ENCODE measurements at places on chromosomes 4 and X.

DNA sequence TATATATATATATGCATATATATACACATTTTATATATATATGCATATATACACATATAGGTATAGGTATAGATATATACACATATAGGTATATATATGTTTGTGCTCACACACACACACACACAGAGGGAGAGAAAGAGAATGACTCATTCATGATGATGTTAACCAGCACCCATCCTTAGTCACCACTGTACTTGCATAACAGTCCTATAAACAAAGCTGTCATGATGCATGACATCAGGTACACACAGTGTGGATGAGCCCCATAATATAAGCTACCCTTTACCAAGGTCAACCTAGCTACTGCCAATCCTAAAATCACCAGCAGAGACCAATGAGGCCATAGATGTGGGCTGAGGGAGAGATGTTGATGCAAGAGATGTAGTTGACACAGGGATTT is 1408.0 kb downstream of the RAPGEF2 start:
- no peak for DNase-seq

DNA sequence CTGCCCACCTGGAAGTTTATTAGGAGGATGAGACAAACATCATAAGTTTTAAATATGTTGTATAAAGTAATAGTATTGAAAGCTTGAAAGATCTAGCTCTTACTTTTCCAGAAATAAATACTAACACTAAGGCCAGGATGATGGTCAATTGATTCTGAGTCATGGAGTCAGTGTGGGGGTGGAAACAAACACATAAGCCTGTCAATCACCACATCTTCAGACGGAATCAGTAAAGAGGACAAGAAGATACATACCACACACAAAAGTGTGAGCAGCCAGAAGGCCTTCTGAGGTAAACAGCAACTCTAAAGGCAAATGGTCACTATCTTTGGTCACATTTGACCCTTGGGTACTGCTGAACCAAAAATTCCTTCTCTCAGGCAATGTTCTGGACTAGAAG is 365.0 kb upstream of the RASGEF1B start:
- DNase-seq = no peak

DNA sequence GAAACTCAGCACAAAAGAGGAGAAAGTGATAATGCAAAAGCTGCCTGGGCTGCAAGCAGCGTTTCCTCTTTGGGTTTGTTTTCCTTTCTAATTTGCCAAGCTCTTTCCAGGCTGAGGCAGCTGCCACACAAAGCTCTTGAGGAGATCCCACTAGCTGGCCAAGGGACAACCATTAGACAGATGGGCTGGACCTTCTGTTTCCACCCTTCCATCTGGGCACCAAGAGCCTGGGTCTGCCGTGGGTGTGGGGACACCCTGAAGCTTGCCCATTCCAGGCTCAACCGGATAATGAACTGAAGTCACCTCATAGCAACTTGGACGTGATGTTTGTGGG is 194.6 kb upstream of the C1QTNF7 start:
- no peak for DNase-seq

DNA sequence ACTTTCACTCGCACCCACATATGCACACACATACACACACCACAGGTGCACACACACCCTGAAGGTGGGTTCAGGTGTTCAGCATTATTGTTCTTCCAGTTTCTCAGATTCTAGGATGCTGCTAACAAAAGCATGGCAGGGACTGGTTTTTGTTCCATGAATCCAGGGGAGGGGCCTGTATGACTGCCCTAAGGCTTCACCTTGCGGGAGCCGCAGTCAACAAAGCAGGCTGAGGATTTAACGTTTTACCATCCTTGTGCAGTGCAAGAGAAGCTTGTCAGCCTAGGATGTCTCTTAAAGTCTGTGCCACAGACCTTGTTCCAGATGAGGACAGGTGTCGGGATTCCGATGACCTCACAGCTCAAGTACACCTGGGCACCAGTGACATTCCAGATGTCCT is 61.8 kb downstream of the POLR2B start:
- no peak for DNase-seq

GRCh38 chr4:7828793-7829301 is 110.8 kb downstream of the AFAP1 start:
- DNase-seq = no peak

GRCh38 chr4:183758061-183758757 is 99.1 kb downstream of the TRAPPC11 start:
- no peak for DNase-seq

- no peak for DNase-seq
These were observed 430.9 kb downstream of the MAPK10 start for GRCh38 chr4:85928775-85929591.

DNA sequence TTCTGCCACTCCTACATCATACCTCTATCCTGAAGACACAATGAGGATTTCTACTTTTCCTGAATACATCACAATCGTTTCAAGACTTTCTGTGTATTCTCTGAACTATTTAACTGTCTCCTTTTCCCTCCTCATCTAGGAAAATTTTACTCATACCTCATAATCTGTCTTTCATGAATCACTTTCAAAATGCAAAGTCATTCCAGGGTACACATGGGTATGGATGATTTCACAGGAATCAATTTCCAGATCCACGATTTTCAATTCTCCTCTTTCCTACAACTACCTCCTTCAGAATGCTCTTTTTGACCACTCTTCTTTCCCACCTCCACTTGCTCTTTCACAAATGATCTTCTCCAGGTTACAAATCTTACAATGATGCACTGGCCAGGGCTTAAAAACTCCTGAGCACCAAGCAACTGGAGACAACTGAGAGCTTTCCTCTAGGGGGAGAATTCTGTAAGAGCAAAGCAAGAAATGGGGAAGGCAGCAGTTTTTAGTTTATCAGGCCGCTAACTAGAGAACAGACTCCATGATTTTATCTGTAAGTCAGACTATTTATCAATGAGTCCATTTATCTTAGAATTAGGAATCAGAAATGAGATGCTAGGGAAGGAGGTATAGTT is 116.4 kb downstream of the PPP3CA start:
- no peak for DNase-seq

- no peak for DNase-seq
These were observed 45.0 kb upstream of the USP46 start for GRCh38 chr4:52704133-52704532.

GRCh38 chrX:66900886-66901285 is 262.0 kb upstream of the EDA2R start:
- DNase-seq = no peak

- DNase-seq = no peak
These were observed 55.5 kb downstream of the CEP135 start for GRCh38 chr4:56004235-56004634.

DNA sequence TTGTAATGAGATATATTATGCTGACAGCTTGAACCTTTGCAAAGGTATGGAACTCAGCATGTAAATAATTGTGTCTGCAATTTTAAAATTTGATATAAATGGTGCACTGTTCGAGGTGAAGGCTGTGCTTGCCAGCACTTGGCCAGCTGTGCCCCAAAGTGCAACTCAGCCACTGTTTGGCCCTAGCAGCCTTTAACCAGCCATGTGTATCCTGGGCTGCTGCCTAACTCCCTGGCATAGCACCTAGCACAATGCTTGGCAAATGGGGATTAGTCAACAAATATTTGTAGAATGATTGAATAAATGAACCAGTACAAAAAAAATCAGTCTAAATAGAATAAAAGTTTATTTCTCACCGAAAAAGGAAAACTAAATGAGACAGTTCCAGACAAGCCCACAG is 83.8 kb upstream of the ZIC3 start:
- no peak for DNase-seq

- DNase-seq = no peak
These were observed 112.4 kb downstream of the RNF150 start for GRCh38 chr4:141020801-141021261.

GRCh38 chr4:151031831-151032605 is 16.9 kb upstream of the LRBA start:
- DNase-seq = no peak

- DNase-seq = no peak
These were observed 163.3 kb downstream of the MID1 start for GRCh38 chrX:10457092-10457491.

DNA sequence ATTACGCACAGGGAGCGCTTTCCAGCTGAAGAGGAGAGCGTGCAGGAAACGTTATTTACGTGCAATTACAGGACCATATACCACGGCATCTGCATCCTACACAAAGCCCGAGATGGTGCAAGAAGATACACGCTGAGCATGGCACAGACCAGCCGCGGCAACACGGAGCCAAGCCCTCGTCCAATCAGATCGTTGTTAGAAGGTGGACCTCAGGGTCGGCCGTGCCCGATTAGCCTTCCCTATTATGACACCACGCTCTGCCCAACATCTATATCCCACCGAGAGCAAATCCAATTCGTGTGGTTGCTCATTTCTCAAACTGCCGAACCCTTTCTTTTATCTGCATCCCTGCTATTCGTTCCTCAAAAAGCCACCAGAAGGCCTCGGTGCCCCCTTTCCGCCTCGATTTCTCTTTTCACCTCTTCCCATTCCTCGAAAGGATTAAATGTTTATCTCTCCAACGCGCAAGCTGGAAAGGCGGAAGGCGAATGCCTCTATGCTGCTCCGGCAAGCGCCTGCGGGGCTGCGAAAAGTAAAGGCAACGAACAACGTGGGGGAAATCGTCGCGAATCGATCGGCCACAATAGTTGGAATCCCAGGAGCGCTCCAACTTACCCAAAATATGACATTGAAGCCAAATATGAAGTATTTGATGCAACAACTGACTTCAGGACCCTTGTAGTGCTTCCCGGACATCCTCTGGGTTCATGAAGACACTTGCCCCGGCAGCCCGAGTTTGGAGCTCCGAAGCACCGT is 702 bp downstream of the TSPAN5 start:
- no peak for DNase-seq

GRCh38 chr4:150982557-150983233 is 32.4 kb downstream of the LRBA start:
- DNase-seq = no peak

GRCh38 chr4:88341227-88342192 is 37.1 kb upstream of the HERC6 start:
- DNase-seq = no peak

All from effector memory CD4-positive, alpha-beta T cell (primary cell).